HCEC 1CT (cell line): ENCODE measurements at places on chromosomes 16 and 17.

- no peak for DNase-seq
Measured at GRCh38 chr17:39171933-39172332, 6.0 kb upstream of the ARL5C start.

- no peak for DNase-seq
Measured at GRCh38 chr17:8985054-8985701, 19.7 kb upstream of the PIK3R5 start.

GRCh38 chr16:53089434-53090285 lies 34.9 kb downstream of the CHD9 start:
- peak; percentile 14 for DNase-seq

GRCh38 chr16:48609652-48610029 lies 339 bp downstream of the N4BP1 start:
- DNase-seq, result peak; percentile 39

GRCh38 chr16:55465077-55465896 lies 13.7 kb upstream of the MMP2 start:
- peak; percentile 64 for DNase-seq

GRCh38 chr17:79188048-79188447 lies 113.4 kb downstream of the ENGASE start:
- no peak for DNase-seq

GRCh38 chr17:68812876-68813584 lies 142.2 kb downstream of the ABCA8 start:
- peak; percentile 23 for DNase-seq

DNA sequence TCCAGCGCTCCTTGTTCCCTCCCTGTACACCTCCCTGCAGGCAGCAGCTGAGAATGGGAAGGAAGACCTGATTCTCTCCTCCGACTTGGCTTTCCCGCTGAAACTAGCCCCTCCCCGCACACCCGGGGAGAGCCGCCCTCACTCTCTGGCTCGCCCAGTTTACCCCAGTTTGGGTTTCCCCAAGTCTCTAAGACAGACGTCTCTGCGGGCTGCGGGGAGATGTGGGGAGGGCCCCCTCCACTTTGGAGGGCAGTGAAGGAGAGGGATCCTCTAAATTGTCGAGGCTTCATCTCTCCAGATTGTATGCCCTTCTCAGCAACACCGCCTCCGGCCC lies 797 bp downstream of the GRB7 start:
- no peak for DNase-seq

- no peak for DNase-seq
Measured at GRCh38 chr16:65515193-65515592, 393.3 kb upstream of the CDH11 start.

- DNase-seq, result no peak
Measured at GRCh38 chr17:36493956-36494355, 7.5 kb downstream of the ZNHIT3 start.

GRCh38 chr16:54926166-54926838 lies 4.4 kb upstream of the IRX5 start:
- DNase-seq, result no peak

- DNase-seq, result peak; percentile 60
Measured at GRCh38 chr16:84175350-84176081, 11.3 kb downstream of the TAF1C start.

GRCh38 chr17:27295945-27296344 lies 2.0 kb downstream of the WSB1 start:
- no peak for DNase-seq

DNA sequence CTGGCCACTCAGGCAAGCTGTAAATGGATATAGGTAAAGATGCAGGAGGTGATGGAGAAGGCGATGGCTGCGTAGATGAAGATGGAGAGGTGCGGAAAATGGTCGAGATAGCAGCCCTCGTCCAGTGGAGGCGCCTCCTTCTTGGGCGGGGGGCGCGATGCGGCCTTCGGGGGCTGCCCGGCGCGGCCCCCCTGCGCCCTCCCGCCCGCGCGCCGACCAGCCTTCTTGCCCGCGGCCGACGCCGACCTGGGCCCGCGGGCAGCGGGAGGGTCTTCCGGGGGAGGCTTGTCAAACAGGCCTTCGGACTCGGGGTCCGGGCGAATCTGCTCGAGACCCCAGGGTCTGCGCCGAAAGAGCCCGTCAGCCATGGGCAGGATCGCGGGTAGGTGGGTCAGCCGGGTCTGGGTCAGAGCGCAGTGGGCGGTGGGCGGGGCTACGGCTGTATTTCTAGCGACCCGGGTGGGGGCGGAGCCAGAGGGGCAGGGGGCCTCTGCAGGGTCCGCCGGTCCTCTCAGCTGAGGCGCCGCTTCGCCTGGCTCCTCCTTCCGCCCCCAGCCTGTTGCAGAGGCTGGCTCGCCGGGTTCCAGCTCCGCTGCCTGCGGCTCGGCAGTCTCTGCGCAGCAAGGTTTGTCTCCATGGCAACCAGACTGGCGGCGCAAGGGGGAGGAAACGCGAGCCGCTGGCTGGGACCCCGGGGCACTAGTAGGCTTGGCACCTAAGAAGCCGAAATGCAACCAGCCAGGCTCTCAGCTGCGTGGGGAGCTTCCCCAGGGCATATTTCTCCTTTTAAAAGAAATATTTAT lies 14.4 kb downstream of the MIS12 start:
- DNase-seq, result peak; percentile 56

DNA sequence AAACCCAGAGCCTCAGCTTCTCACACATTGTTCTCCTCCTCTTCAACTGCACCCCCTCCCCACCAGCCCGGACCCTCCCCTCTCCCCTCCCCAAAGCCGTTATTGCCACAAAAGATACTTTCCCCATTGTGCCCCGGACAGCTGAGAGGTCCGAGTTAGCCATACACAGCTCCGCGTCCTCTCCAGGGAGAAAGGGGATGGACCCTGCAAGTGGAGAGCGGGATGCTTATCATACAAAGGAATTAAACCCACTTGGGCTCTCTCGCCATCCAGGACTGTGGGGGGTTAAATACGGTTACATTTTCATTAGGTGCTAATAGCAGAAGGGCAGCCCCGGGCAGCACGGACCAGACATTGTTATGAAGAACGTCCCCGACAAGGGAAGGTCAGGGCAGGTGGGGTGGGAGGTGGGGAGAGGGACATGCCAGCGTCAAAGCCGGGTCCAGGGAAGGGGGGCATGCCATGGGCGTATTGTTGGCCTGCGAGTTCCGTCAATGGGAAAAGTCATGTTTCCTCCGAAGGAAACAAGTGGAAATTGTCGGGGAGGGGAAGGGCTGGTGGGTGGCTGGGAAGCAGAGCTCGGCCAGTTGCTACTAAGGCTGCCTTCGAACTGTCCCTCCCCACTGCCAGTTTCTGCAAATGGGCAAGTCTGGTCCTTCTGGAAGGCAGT lies 99.1 kb downstream of the SOX9 start:
- DNase-seq, result no peak

DNA sequence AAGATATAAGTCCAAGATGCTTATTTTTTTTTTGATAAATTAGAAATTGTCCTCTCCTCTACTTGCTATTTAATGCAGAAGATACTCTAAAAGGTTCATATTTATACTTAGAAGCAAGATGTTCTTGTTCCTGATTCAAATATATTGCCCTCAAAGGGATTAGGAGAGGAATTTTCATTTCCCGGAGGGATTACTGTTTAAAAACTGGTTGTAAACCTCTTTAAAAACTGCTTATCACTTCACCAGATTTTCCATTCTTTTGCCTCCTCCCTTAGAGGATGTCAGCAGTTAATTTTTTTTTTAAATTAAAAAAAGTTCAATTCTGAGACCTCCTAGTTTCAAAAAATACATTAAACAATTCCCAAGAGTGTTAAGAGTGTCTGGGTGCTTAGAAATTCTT lies 2.8 kb downstream of the TENT4B start:
- DNase-seq, result no peak

DNA sequence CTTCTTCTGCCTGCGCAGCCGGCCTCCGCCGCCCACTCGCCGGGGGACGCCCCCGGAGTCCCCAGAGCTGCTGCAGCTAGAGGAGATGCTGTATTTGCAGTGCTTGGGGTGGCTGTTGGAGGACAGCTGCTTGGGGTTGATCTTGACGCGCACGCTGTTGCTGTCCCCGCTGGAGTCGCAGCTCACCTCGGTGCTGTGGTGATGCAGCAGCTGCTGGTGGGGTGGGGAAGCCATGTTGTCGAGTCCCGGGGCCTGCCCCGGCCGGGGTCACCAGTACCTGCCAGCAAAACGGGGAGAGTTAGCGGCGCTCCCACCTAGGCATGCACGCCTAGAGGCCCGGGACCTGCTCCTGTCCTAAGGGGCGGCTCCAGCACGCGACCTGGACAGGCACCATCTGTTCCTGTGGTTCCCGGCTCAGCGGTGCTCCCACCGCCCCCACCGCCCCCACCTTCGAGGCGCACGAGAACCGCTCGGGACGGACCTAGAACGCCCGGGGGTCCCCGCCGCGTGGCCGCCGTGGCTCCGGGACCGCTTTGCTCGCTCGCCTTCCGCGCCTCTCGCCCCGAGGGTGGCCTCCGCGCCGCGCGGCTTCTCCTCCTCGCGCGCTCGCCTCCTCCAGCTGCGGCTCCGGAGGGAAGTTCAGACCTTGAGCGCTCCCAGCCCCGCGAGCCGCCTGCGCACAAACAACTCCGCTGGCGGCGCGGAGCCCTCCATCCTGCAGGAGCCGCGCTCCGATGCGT lies 863 bp downstream of the ADCY9 start:
- peak; percentile 75 for DNase-seq

GRCh38 chr16:20948444-20948843 lies 47.9 kb downstream of the LYRM1 start:
- DNase-seq, result no peak

DNA sequence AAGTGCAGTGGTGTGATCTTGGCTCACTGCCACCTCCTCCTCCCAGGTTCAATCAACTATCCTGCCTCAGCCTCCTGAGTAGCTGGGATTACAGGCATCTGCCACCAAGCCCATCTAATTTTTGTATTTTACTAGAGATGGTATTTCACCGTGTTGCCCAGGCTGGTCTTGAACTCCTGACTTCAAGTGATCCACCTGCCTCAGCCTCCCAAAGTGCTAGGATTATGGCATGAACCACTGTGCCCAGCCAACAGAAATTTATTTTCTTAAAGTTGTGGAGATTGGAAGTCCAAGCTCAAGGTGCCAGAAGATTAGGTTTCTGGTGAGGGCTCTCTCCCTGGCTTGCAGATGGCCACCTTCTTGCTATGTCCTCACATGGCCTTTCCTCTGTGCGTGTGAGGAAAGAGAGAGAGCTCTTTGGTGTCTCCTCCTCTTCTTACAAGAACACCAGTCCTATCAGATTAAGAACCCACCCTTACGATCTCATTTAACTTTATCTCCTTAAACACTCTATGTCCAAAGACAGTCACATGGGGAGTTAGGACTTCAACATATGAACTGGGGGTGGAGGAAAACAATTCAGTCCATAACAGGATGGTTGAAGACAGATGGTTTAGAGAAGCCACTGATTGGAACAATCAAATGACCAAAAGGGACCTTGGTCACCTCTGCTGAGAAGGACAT lies 31.8 kb downstream of the C16orf82 start:
- DNase-seq, result no peak

- no peak for DNase-seq
Measured at GRCh38 chr16:57635266-57636097, 7.1 kb downstream of the ADGRG1 start.

DNA sequence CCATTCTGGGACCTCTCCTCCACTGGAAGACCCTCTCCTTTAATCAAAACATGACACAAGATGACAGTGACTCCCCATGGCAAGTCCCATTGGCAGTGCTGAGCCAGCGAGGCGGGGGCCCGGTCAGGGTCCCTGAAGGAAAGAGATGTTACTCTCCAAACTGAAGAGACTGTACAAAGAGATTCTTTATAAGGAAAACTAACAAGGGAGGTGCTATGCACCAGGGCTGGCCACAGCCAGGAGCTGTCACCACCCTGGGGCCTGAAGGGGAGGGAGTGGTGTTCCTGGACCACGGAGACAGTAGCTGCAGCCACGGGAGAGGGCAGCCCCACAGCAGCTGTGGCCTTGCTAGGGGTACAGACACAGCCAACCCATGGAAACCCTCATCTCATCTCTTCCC lies 123.1 kb downstream of the XYLT1 start:
- no peak for DNase-seq

GRCh38 chr16:2149630-2150417 lies 1.4 kb downstream of the RAB26 start:
- DNase-seq, result no peak

DNA sequence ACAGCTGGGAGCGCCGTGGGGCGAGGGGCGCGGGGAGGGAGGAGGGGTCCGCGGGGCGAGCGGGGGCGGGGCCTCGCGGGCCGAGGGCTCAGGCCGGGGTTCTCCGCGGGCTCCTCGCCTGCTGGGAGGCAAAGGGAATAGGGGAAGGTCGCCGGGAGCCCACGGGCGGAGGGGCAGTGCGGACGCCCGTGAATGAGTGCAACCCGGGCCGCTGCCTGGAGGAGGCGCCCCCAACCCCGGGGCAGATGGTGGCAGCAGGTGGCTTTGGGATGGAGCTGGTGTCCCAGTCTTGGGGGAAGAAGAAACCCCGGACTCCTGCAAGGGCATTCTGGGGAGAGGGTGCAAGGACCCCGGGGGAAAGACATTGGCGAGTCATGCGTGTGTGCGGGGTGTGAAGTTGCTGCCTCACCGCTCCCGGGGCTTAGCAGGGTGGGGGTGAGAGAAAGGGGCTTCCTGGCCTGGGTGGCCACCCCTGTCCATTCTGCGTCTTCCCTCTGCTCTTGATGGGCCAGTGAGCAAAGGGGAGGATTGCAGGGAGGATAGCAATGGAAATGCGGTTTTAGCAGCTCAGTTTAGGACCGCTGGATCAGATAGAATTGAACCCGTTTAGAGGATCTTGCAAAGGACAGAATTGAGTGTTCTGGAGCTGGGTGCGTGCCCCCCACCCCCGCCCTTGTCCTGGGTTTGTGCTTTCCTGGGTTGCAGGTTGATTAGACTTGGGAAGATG lies 526 bp downstream of the KIAA0513 start:
- DNase-seq, result no peak

GRCh38 chr16:12059216-12059769 lies 82.8 kb downstream of the SNX29 start:
- DNase-seq, result no peak

DNA sequence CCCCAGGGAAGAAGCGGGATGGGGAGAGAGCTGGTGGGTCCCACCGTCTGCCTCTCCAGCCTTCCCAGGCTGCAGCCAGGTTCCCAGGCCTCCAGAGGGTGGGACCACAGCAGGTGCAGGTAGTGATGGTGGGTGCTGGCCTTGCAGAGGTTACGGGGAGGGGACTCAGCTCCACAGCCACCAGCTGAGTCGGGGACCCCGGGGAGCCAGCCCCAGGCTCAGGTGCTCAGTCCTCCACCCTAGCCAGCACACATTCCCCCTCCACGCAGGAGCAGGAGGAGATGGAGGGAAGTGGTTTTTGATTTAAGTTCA lies 5.0 kb downstream of the TP53I13 start:
- no peak for DNase-seq

GRCh38 chr17:61026818-61027217 lies 349.2 kb downstream of the BCAS3 start:
- DNase-seq, result no peak
